ENCODE measurements at places on chromosomes 7 and 10. TPM values are rescaled to one million over a fixed set of nuclear protein-coding genes. Genes with fewer than 3 reads are reported as not detected.

OR2A7 gene
- total RNA-seq = not detected

NSMCE4A gene
- 57.9 TPM for total RNA-seq

TRIM74 gene
- total RNA-seq = 0.27 TPM

LAMTOR4 gene
- 193 TPM for total RNA-seq

PNLIPRP1 gene
- total RNA-seq = not detected

CELF2 gene
- 0.02 TPM for total RNA-seq

Data from A549 treated with CpdA at 1 μM for 4 hours (cell line).